Foreskin fibroblast (primary cell): ENCODE measurements at places on chromosomes 11 and 22.

DNA sequence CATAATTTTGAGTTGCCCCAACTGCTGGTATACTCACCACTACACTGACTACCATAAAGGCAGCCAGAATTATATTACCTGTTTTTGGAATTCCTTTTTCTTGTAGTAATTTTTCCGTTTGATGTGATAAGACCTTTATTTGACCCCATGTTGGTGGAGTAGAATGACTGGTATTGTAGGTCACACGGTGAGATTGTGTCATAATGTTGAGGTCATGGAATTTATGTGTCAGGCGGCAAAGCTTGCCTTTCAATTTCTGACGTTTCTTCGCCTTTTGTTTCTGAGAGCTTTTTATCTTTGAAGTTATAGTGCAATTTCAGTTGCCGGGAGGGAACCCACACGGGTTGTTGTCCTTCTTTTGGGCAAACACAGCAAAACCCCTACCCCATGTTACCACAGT lies 13.0 kb downstream of the OR52K1 start:
- DNase-seq = no peak

- no peak for DNase-seq
These were observed 18.0 kb upstream of the E2F8 start for GRCh38 chr11:19258641-19259230.

DNA sequence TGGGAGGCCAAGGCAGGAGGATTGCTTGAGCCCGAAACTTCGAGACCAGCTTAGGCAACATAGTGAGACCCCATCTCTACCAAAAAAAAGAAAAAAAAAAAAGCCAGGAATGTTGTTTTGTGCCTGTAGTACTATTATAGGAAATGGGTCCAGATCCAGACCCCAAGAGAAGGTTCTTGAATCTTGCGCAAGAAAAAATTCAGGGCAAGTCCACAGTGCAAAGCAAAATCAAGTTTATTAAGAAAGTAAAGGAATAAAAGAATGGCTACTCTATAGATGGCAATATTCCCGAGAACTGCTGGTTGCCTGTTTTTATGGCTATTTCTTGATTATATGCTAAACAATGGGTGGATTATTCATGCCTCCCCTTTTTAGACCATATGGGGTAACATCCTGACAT lies 51.2 kb upstream of the RDX start:
- DNase-seq = no peak

DNA sequence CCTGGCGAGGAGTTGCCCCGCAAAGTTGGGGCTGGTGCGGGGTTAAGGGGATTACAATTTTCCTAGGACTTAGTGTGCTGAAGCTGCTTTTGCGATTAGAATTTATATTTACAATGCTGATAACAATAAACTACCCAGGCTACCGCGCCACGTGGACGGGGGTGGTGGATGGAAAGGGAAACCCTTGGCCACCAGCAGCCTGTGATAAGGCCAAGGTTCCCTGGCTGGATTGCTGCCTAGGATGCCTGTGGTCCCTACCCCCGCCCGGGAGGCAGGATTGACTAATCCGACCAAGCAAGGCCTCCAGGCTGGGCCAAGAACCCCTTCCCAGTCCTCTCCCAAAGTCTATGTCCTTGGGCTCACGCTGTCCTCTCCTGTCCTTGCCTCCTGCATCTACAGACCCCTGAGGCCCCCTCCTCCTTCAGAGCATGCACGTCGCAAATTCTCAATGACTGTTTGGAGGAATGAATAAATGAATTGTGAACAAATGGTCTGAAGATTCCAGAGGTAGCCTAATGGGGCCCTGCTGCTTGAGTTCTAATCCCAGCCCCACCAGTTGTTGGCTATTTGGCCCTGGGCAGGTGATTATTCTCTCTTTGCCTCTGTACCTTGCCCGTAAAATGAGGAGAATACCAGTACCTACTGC lies 7.6 kb upstream of the CHKA start:
- DNase-seq = peak; percentile 67

DNA sequence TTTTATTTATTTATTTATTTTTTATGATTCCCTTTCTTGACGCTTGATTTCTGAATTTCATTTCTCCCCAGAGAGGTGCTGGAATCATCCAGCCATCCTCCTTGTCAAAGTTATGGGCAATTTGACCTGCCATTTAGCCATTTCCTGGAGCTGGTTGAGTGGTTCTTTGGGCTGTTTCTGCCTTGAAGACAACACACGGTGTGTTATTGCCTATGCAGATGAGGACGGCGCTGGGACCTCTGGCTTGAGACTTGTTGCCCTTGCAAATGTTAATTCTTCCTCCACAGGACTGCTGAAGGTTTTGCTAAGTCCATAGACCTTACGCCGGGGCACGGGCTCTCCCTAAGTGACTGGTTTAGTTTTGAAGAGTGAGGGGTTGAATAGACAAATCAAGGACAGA lies 147.9 kb upstream of the PLET1 start:
- no peak for DNase-seq

- no peak for DNase-seq
These were observed 13.0 kb upstream of the CXCR5 start for GRCh38 chr11:118870396-118871343.

DNA sequence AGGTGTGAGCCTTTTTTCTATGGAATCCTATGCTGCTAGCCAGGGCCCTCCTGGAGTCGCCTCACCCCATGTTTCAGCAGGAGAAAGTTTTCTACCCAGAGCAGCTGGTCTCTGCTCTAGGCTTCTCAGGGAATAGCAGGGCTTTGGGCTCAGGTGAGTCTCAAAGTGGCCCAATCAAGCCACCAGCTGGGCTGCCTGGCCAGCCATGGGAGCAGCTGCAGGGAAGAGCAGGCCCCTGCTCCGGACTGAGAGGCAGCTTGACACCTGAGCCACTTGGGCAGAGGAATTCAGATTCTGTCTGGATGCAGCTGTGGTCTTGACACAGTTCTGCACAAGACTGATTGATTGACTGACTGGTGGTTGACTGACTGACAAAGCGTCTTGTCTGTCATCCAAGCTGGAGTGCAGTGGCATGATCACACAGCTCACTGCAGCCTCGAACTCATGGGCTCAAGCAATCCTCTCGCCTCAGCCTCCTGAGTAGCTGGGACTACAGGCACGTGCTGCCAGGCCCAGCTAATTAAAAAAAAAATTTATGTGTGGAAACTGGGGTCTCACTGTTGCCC lies 57.5 kb upstream of the ARFGAP3 start:
- no peak for DNase-seq

- DNase-seq = no peak
These were observed 1.3 kb upstream of the PARVG start for GRCh38 chr22:44179196-44179988.

- DNase-seq = no peak
These were observed 2.3 kb upstream of the CATSPERZ start for GRCh38 chr11:64297699-64298358.

- peak; percentile 34 for DNase-seq
These were observed 1.6 kb downstream of the IFITM10 start for GRCh38 chr11:1748636-1749394.

DNA sequence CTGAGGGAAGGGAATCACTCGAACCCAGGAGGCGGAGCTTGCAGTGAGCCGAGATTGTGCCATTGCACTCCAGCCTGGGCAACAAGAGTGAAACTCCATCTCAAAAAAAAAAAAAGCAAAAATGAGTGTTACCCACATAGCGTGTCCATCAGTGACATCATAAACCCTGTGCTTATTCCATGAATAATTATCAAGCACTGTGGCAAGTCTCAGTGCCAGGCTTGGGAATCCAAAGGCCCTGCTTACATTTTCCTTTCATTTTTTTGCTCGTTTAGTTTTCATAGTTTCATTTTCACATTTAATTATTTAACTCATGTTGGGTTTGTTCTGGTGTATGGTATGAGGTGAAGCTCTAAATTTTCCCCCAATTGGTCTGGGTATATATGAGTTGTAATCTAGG lies 46.5 kb downstream of the NEU3 start:
- no peak for DNase-seq

DNA sequence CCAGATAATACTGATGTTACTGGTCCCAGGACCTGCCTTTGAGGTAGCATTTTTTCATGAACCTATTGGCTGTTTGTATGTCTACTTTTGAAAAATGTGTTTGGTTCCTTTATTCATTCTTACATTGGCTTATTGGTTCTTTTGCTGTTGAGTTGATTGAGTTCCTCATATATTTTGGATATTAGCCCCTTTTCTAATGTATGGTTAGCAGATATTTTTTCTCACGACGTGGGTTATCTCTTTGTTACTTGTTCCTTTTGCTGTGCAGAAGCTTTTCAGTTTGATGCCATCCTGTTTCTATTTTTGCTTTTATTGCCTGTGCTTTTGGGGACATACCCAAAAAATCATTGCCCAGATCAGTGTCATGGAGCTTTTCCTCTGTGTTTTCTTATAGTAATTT lies 9.8 kb upstream of the ZNF74 start:
- DNase-seq = no peak

DNA sequence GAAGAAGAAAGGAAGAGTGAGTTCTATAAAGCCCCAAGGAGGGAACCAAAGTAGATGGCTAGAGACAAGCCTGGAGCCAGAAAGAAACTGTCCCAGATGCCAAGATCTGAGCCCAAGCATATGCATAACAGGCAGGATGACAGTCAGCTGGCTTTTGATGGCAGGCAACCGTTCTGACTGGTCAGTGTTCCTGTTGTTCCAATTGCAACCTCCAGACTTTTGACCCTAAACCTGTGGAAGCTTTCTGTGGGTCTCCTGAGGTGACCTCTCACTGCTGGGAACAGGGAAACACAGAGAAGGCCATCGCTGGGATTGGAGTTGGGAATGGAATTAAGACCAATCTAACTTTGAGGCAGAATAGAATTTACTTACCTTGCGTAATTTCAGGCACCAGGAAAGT lies 21.6 kb upstream of the NNMT start:
- no peak for DNase-seq

GRCh38 chr11:93072229-93072914 lies 102.9 kb downstream of the MTNR1B start:
- no peak for DNase-seq

DNA sequence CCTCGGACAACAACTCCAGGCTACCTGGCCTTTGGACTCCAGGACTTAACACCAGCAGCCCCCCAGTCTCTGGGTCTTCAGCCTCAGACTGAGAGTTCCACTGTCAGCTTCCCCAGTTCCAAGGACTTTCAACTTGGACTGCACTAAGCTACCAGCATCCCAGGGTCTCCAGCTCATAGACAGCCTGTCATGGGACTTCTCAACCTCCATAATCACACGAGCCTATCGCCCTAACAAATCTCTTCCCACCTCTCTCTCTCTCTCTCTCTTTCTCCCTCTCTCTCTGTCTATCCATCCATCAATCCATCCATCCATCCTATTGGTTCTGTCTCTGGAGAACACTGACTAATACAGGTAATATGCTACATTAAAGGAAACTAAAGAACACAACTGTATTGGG lies 10.7 kb downstream of the RAB30 start:
- DNase-seq = no peak

DNA sequence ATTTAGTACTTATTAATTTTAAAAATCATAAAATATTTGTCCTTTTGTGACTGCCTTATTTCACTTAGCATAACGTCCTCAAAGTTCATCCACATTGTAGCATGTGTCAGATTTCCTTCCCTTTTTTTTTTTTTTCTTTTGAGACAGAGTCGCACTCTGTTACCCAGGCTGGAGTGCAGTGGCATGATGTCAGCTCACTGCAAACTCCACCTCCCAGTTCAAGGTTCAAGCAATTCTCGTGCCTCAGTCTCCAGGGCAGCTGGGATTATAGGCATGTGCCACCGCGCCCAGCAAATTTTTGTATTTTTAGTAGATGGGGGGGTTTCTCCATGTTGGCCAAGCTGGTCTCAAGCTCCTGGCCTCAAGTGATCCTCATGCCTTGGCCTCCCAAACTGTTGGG lies 10.6 kb downstream of the RAB6A start:
- DNase-seq = no peak

DNA sequence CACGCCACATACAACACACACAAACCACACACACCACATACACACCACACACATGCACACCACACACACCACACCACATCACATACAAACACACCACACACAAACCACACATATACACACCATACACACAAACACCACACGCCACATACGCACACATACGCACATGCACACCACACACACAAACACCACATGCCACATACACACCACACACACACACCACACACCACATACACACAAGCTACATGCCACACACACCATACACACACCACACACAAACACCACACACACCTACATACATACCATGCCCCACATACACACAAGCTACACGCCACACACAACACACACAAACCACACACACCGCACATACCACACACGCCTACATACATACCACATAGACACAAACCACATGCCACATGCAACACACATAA lies 15.7 kb upstream of the TH start:
- no peak for DNase-seq

- no peak for DNase-seq
These were observed 12.6 kb downstream of the SOX10 start for GRCh38 chr22:37971475-37972434.

DNA sequence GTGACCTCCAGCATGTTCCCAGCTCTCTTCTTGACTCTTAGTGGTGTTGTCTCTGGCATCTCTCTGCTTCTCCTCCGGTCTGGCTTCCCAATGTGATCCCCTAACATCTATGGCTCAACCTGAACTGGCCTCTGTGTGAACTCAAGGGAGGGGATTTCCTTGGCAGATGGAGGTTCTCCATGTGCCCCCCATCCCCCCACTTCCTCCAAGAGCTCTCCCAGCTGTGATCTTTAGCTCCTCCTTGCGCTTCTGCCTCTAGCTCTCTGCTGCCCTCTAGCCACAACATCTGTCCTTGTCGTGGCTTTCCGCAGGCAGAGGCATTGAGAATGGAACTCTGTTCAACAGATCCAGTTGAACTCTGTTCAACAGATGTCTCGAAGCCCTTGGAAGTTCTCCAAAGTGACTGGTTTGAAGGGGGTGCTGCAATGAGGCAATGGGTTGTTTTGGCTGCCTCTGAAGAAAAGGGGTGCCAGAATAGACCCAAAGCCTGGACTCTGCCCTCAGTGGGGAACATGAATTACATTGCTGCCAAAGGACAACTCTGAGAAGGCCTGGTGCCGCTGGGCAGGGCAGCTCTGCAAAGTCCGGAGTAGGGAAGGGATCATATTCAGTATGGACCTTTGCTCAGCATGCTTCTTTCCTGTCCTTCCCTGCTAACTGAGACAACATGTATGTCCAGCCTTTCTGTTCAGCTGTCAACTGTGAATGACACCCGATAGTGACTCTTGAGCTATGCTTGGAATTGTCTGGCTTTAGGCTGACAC lies 61.9 kb downstream of the ADM start:
- peak; percentile 96 for DNase-seq
